ENCODE measurements at places on chromosomes 7 and 10.

DNA sequence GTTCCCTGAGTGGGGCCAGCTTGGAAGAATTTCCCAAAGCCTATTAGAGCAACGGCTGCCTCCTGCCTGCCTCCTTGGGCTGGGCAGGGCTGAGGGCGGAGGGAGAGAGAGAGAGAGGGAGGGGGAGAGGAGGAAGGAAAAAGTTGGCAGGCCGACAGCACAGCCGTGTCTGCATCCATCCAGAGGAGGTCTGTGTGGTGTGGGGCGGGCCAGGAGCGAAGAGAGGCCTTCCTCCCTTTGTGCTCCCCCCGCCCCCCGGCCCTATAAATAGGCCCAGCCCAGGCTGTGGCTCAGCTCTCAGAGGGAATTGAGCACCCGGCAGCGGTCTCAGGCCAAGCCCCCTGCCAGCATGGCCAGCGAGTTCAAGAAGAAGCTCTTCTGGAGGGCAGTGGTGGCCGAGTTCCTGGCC lies at the start of gene AQP1:
TSS of gene AQP1 (plus strand) at position 293 of the 409 bp plus-strand sequence. CDS start at position 350, 57 bp downstream.
- no peak for DNase-seq

DNA sequence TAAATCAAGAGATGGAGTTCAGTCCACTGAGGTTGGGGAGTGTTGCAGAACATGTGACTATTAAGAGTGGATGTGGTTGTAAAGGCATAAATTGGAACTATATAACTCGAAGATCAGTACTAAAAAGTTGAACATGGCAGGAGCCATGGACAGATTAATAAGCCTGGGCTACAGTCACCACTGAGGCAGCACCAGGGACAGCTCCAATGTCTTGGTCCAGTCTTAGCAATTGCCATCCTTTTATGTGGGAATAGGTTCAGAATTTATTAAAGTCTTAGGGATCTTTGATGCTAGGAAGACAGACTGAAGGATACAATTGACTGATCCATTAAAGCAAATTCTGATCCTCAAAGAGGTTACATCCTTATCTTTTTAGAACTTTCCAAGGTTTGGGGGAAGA lies 156.6 kb downstream of the ADRA2A start:
- no peak for DNase-seq

- DNase-seq, result no peak
Measured at GRCh38 chr10:103552856-103553742, 59.6 kb downstream of the NEURL1 start.

GRCh38 chr10:71339796-71340589 lies 20.9 kb downstream of the SLC29A3 start:
- no peak for DNase-seq

GRCh38 chr10:131667047-131667446 lies 233.8 kb upstream of the PPP2R2D start:
- DNase-seq, result no peak

DNA sequence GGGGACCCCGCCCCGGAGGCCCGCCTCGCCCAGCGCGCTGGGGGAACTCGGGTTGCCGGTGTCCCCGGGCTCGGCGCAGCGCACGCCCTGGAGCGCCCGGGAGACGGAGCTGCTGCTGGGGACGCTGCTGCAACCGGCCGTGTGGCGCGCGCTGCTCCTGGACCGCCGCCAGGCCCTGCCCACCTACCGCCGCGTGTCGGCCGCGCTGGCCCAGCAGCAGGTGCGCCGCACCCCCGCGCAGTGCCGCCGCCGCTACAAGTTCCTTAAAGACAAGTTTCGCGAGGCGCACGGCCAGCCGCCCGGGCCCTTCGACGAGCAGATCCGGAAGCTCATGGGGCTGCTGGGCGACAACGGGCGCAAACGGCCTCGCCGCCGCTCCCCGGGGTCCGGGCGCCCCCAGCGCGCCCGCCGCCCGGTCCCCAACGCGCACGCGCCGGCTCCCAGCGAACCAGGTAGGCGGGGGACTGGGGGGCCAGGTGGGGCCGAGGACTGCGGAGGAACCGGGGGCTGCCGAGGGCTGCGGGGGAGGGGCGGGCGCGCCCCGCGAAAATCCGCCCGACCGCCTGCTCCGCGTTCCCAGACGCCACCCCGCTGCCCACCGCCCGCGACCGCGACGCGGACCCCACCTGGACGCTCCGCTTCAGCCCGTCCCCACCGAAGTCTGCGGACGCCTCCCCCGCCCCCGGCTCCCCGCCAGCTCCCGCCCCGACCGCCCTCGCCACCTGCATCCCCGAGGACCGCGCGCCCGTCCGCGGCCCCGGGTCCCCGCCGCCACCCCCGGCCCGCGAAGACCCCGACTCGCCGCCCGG lies 574 bp downstream of the UTF1 start:
- DNase-seq, result no peak

GRCh38 chr10:78491812-78492211 lies 458.1 kb downstream of the RPS24 start:
- DNase-seq, result no peak

GRCh38 chr10:1068380-1069361 lies 12.5 kb downstream of the WDR37 start:
- no peak for DNase-seq

- DNase-seq, result no peak
Measured at GRCh38 chr10:103663802-103664201, 170.3 kb downstream of the NEURL1 start.

DNA sequence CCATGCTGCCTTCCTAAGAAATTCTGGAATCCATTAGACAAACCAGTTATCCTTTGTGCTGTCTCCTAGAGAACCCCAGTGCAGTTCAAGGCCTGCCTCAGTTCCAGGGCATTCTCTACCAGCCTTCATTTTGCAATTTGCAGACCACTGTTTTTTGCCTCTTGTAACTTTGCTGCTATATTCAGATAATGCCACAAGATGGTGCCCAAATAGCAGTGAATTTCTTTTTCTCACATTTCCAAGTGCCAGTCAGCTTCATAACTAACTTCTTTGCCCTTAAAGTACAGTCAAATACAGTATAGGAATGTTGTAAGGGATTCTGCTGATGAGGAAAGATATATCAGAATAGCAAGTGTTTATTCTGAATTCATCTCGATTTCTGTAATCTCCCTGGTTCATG lies 25.2 kb downstream of the LOXL4 start:
- DNase-seq, result peak; percentile 47

- no peak for DNase-seq
Measured at GRCh38 chr7:86747698-86748097, 104.0 kb downstream of the GRM3 start.

- no peak for DNase-seq
Measured at GRCh38 chr7:102195361-102195760, 91.3 kb upstream of the SH2B2 start.

- DNase-seq, result no peak
Measured at GRCh38 chr10:48700493-48700892, 15.8 kb downstream of the WDFY4 start.

- DNase-seq, result no peak
Measured at GRCh38 chr10:6936931-6937330, 356.9 kb upstream of the PRKCQ start.

DNA sequence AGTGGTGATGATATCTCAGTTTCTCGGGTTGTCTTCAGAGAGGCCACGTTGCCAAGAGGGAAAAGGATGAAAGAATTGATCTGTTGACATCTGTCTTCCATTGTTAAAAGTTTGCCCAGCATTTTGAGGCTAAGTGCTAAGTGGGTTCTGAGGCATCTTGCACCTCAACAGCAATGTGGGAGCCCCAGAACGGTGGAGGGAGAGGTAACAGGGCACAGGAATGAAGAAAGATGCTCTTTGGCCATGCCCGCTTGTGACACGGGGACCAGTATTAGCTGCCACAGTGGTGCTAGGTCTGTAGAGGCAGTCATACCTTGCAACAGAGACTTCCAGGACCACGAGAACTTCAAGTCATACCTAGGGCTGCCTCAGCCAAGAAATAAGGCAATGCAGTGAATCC lies 106.6 kb upstream of the NUPR2 start:
- DNase-seq, result no peak

DNA sequence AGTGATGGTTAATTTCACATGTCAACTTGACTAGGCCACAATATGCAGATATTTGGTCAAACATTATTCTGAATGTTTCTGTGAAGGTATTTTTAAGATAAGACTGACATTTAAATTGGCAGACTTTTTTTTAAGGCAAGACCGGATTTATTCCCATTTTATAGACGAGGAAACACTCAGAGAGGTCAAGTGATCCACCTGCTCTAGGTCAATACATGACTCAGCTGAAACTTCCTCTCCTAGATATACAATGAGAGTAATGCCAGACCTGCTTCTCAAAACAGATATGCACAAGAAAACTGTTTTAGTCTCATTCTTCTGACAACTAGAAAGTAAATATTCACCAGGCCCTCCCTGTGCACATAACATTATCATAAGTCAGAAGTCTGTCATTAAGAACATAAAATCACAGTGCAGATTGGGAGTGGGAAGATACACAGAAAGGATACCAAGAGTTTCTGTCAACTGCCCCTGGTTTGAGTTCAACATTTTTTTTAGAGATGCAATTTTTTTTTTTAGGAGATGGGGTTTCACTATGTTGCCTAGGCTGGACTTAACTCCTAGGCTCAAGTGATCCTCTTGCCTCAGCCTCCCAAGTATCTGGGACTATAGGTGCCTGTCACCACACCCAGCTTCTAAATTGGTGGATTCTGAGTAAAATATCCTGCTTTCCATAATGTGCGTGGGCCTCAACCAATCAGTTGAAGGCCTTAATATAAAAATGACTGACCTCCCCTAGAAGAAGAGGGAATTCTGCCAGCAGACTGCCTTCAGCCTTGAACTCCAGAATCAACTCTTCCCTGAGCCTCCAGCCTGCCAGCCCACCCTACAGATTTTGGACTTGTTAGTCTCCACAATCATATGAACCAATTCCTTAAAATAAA lies 121.4 kb downstream of the ZFAND4 start:
- no peak for DNase-seq

GRCh38 chr10:91552274-91553095 lies 80.4 kb downstream of the PPP1R3C start:
- peak; percentile 38 for DNase-seq

GRCh38 chr7:128251337-128251736 lies 10.3 kb downstream of the LEP start:
- no peak for DNase-seq

DNA sequence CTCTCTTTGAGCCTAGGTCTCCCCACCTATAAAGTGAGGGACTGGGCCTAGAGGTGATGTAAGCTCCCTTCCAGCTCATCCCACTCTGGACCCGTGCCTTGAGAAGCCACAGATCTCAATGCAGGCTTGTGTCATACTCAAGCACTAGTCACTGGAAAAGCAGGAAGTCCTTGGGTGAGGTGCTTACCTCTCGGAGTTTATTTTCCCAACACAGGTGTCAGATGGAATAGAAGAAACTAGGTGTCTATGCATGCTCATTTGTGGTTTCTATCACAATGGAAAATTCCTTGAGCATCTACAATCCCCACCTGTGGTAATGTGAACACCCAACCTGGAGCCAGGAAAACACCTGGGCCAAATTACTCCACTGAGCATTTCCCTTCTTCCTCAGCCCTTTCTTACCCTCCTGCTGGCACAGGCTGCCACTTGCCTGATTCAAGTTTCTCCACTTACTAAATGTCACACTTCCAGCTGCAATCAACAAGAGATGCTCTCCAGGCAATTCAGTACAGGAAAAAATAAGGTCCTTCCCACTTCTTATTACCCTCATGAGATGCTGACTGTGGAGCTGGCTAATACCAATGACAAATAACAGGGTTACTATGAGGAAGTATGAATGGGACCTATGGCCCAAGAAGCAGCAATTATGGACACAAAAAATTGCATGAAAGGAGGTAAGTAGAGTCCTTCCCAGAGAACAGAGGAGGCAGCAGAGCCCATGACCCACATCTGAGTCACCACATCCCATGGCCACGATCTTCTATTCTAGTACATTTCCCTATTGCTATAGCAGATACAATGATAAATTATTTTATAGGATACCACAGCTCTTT lies 13.1 kb downstream of the LSM5 start:
- peak; percentile 24 for DNase-seq

GRCh38 chr7:94683066-94683465 lies 27.1 kb upstream of the SGCE start:
- DNase-seq, result no peak

DNA sequence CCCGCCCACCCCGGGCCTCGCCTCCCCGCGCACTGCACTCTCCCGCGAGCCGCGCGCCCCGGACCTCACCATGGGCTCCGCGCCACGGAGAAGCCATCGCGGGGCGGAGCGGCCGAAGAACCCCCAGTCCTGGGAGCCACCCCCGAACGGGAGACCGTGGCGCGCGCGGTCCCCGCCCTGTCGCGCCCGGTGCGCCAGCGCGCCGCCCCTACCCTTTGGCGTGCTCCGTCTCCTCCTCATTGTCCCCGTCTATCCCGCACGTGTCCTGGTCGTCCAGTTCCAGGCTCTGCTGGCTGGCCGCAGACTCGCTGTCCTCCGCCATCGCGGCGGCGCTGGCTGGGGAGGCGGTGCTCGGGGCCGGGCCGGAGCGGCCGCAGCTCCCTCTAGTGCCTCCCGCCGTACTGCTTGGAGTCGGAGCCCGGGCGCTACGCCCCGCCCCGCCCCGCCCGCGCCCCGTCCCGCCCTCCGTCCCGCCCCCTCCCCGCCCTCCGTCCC lies at the start of gene NMT2:
TSS of gene NMT2 (minus strand) at position 403 of the 495 bp plus-strand sequence. CDS start at position 322, 81 bp downstream.
- DNase-seq, result peak; percentile 88

DNA sequence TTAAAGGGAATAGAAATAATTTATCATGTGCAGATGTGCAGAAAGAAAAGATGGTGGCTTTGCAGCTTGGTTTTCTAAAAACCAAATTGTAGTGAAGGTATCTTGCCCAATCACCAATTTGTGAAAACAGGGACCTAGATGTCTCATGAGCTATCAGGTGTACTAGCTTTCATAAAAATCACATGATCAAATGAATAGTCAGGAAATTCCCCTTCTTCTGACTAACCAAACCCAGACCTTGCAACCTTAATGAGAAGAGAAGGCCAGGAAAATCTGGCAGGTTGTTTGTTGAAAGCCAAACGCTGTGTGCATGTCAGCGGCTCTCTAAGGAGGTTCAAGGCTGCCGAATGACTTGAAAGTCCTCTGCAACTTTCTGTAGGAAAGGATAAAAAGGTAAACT lies 304.4 kb upstream of the NRP1 start:
- no peak for DNase-seq

GRCh38 chr7:66696774-66697191 lies 43.8 kb upstream of the RABGEF1 start:
- peak; percentile 25 for DNase-seq

GRCh38 chr7:70704831-70705346 lies 427.1 kb upstream of the GALNT17 start:
- no peak for DNase-seq

DNA sequence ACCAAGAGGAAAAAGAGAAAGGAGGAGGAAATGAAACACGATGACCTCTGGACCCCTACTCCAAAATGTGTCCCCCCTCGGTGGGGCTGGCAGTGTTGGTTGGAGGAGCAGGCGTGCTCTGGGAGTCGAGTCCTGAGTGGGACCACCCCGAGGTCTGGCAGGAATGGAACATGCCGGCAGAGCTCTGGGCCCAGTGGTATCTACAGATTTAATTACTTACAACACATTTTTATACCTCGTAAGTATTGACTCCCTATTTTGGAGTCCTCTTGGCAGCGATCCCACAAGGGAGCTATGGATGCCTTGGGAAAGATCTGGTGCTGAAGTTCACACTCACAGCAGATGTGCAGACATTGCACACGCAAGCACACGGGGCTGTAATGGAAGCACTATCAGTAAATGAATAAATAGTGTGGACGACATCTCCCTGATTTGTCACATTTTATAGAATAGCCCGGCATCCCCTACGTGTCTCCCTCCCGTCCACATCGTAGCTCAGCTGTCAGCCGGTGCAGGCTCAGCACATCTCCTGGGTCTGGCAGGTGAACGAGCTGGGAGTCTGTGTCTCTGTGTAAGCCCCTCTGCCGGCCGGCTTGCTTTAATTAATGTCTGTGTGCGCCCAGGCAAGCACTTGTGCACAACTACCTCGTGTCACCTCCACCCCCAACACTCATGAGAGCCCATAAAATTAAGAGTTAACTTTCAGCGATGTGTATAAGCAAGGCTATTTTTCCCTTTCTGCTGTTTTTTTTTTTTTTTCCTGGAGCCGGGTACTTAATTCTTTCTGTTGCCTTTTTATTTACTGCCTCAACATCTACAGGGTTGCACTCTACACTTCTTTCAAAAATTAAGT lies 603.2 kb downstream of the LRMDA start:
- DNase-seq, result no peak

Data from HCEC 1CT (cell line).